ENCODE measurements at places on chromosomes 6 and 20.

GRCh38 chr6:72416744-72417465, 205.0 kb upstream of the KCNQ5 start:
- DNase-seq: no peak

- DNase-seq: no peak
Observed at GRCh38 chr6:36350082-36350481, 13.4 kb upstream of the BNIP5 start.

GRCh38 chr6:122790423-122791309, 1.6 kb downstream of the SMPDL3A start:
- DNase-seq: no peak

DNA sequence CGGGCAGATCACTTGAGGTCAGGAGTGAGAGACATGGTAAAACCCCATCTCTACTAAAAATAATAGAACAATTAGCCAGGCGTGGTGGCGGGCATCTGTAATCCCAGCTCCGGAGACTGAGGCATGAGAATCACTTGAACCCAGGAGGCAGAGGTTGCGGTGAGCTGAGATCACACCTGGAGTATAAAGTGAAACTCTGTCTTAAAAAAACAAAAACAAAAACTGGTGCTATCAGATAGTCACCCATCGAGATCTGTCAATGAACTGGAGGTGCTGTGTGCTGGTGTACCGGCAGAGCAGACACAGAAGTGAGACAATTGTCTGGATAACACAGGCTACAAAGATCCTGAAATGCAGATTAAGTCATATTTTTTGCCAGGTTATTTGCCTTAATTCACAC, 24.7 kb downstream of the CTCFL start:
- DNase-seq: no peak

- peak; percentile 93 for DNase-seq
Observed at GRCh38 chr6:113584767-113585166, 272.4 kb upstream of the MARCKS start.

DNA sequence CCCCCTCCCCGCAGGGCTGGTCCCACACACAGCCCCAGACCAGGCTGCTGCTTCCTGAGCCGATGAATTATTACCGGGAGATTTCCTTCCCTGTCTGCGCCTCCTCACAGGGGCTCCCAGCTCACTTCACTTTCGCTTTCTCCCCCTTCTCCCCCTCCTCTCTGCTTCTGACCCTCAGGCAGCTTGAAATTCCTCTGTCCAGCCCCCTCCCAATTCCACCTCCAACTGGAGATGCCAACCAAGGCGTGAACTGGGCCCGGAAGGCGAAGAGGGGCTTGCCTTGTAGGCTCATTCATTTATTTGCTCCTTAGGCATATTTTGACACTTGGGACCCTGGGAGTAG, 1.7 kb upstream of the TCF15 start:
- DNase-seq: no peak

GRCh38 chr6:155038104-155038503, 43.0 kb downstream of the TIAM2 start:
- DNase-seq: no peak

DNA sequence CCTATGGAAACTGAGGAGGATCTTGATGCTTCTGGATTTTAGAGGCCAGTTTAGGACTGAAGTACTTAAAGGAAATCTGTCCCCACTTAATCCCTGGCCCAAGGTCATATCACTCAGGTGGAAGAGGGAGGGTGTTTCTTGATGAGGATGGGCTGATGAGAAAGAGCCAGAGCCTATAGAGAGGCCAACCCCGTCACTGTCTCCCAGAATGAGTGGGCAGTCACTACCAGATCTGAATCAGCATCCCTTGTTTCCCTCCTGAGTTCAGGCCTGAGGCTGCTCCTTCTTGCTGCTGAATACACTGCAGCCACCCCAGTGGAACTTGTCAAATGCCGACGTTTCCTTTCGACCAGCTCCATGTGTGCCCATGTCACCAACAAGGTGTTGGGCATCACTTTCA, 14.8 kb downstream of the ARMC12 start:
- no peak for DNase-seq

DNA sequence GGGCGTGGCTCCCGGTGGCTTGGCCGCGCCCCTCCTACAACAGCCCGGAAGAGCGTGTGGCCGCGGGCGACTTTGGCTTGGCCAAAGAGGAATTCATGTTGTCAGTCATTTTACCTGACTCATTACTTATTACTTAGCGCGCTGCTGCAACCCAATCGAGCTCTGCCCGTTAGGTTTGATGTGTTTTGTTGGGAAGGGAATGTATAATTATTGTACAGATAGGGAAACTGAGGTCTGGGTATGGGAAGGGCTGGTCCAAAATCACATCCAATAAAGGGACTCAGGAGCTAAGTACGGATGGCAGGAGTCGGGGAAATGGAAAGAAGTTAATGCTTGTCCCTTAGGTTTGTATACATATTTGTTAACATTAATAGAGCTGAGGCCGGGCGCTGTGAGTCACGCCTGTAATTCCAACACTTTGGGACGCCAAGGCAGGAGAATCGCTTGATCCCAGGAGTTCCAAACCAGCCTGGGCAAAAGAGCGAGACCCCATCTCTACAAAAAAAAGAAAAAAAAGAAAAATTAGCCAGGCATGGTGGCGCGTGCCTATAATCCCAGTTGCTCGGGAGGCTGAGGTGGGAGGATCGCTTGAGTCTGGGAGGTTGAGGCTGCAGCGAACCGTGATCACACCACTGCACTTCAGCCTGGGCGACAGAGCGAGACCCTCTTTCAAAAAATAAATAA, 639 bp upstream of the ZNF335 start:
- peak; percentile 82 for DNase-seq

DNA sequence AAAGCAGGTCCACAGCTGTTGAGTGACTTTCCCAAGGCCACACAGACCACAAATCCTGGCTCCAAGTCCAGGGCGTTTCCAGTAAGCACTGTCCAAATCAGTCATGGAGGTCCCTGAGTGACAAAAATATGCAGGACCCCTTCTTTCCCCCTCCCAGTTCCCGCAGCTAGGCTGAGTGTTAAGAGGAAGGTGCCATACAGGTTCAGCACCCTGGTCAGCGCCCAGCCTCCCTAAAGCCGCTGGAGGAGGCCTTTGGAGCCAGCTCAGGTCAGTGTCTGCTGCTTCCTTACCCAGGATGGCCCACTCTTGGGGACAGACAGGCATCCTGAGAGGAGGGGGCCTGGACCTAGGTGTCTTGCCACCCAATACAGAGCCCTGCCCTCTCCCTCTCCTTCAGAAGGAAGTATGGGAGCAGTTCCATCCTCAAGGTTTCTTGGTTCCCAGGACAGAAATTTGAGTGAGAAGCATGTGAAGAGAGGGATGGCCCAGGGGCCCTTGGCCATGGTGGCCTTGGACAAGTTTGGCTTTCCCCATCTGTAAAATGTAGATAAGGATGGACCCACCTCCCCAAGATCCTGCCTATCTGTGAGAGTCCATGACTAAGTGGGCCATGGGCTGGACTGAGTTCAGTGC, 13.2 kb downstream of the TMEM74B start:
- DNase-seq: no peak

DNA sequence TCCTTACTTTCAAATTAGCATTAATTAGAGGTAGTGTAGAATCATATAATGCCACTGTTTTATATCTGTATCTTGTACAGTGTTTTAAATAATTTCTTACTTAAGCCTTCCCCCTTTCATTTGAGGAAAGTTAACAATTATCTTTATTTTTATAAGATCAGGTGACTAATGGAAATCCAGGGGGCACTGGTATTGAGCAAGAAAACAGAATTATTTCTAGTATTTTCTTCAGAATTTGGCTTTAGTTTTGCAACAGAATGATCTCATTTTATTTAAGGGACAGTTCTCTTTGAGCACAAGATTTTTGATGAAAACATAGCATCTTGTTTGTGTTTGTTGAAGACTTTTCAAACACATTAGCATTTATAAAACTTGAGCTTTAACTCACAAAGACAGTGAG, 55.9 kb downstream of the RNF217 start:
- no peak for DNase-seq

- DNase-seq: no peak
Observed at GRCh38 chr6:137819740-137820139, 47.3 kb upstream of the TNFAIP3 start.

DNA sequence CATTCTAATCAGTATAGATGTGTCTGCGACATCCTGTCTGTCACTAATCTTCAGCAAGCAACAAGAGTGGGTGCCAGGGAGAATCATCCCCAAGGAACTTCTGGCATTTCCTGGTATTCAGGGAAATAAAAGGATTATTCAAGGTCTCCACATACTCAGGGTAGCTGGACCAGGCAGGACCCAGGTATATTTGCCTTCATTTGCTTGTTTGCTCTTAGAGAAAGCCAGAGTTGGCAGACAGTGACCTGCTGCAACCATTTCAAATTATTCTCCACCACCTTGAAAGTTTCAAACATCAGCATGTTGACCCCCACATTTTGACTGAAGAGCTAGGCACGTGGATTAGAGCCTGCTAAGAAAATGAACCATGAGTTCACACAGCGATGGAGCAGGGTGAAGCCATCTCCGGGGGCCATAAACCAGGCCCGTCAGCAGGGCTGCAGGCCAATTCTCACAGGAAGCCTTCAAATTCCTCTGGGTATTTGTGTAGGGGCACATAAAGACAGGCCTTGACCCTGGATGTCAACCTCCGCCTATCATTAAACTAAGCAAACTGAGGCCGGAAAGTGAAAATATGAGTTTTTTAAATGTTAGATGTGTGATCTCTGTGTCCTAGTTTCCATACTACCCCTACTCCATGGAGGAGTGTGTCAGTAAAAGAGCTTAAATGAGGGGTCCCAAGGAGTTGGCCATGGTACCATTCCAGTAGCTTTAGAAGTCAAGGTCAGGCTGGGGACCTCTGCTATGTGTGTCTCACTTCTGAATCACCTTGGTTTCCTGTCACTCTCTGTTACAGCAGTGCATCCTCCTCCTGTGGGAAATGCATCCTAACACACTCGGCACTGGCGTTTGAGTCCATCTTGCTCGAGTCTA, 32.9 kb downstream of the TRAM2 start:
- DNase-seq: no peak

GRCh38 chr6:10595731-10596664, 74.8 kb downstream of the GCNT2 start:
- DNase-seq: no peak

DNA sequence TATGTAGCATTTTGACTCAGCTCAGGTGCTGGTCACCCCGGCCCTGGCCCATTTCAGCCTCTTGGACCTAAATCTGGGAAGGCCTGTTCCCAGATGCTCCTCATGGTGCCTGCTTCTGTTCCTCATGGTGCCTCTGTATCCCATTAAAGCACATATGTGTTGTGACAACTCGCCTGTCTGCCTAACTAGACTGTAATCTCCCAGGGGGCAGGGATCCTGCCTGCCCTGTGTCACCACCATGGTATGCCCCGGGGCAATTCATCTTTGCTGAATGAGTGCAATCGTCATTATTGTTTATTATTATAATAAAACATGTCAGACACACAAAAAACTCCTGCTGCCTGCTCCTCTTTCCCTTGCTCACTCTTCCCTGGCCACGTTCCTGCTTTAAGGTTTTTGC, 62.0 kb downstream of the ZFP64 start:
- no peak for DNase-seq

DNA sequence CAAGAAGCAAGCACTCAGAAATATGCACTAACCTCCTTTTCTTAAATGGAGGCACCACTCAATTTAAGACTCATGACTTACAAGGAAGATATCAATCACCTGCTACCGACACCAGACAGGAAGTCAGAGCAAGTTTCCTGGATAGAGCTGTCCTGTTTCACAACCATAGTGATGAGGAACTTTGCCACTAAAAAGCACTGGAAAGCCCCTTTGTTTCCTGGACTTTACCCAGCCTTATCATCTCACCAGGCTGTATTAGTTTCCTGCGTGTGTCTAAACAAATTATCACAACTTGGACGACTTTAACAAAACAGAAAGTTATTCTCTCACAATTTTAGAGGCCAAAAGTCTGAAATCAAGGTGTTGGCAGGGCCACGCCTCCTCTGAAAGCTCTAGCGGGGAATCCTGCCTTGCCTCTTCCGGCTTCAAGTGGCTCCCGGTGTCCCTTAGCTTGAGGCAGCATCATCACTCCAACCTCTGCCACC, 253.8 kb upstream of the STXBP5 start:
- no peak for DNase-seq

Measured in NCI-H748 treated with DMSO at 0.1 percent for 48 hours (cell line).